ENCODE measurements at places on chromosomes 6 and 20.

DNA sequence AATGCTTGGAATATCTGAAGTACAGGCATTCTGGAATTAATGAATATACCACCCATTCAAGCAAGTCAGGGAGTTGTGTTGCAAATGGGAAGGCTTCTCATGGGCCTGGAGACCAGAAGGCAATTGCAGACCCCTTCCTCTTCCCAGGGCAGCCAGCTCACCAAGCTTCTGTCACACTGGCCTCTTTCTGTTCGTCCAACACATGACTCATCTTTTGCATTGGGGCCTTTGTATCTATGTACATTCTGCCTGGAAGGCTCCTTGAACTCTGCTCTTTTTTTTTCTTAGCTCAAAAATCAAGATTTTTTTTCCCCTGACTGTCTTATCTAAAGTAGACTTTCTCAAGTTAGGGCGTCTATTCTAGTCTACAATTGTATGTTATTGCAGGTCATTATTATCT is 132.9 kb upstream of the MYLIP start:
- DNase-seq: no peak

- DNase-seq: no peak
Measured at GRCh38 chr20:15817351-15817750, 755.9 kb downstream of the KIF16B start.

DNA sequence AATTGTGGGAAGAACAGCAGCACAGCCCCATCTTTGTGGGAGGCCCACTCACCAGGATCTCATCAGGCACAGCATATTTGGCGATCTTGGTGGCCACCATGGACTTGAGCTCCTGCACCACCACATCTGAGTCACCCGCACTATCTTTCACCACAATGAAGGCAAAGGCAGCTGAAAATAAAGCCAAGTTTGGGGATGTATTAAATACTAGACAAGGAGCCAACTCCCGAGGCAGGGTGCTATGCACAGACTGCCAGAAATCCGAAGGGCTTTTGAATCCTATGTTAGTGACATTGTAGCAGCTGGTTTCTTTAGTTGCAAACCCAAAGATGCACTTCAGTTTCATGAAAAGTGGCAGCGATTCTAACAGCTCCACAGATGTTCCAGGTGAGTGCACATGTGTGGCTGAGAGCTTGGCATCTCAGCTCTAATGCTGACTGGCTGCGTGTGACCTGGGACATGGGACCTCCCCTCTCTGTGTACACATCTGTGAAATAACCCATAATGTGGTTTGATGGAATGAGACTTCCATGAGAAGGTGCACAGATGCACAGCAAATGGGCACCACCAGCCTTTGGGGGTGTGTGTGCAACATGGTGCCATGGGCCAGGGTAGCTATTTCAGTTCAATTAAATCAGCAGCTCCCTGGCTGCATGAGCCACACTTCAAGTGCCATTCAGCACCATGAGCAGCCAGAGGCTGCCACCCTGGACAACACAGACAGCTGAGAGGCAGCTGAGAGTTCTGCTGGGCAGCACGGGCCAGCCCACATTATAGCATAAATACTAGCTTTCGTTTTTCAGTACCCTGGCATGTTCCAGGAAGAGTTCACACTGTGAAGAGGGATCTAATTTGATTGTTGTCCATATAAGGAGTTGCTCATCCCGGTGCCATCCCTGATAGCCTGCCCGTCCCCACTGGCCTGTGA is 16.9 kb upstream of the APMAP start:
- DNase-seq: no peak

GRCh38 chr6:110664933-110665332 is 150.3 kb downstream of the CDK19 start:
- DNase-seq: no peak

DNA sequence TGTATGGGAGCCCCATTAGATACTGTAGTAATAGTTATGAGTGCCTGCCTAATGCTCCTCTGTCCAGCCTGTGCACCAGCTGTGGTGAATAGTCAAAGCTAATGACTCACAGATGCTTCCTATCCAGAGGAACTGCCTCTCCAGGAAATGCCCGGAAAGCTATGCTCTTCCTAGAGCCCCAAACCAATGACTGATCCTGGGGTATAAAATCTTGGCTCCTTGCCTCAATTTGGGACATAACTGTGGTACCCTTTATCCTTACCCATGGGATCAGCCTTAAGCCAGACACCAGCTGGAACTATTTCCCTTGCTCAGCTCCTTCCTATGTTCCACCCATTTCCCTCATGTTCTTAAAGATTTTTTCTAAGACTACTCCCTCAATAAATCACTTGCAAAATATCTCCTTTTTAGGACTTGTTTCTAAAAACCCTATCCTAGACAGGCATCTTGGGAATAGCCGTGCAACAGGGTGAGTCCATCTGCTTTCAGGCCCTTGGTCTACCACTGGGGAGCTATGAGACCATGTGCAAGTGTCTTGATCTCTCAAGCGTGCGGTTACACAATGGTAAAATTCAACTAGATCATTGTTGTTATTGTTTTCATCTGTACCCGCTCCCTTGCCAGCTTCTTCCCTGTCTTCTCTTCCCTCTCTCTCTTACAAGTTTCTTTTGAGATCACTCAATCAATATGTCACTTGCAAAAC is 283.7 kb downstream of the BTBD3 start:
- DNase-seq: no peak

GRCh38 chr6:23446469-23446967 is 679.5 kb upstream of the NRSN1 start:
- DNase-seq: no peak

DNA sequence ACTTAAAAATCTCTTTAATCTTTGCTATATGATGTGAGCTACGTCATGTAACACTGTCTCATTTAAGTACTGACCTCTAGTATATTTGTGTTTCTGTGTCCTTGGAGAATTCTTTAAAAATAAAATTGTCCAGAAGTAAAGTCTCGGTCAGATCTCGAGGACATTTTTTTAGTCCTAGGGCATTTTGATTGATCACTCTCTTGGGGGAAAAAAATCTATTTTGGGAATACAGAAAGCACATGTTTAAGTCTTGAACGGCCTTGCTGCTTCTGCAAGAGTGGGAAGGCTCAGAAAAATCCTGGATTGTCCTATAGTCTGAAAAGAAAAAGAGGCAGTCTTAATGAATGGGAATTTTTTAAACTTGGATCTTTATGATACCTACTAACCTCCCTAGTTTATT is 234.3 kb downstream of the UTRN start:
- DNase-seq: no peak

DNA sequence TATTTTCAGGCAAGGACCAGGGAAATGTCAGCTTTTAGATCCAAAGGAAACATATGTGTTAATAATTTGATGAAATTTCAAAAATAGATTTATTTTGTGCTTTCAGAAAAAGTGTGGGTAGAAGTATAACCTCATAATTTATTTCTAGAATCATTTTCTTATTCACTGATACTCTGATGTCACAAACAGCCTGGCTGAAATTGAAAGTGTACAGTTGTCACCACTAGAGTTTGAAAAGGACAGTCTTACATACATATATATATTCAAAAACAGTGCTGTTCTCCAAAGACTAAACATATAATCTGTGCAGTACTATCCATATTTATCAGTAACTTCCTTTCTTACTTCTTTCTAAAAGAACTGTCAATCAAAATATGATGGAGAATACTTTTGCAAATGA is 254.4 kb upstream of the KCNQ5 start:
- DNase-seq: no peak

DNA sequence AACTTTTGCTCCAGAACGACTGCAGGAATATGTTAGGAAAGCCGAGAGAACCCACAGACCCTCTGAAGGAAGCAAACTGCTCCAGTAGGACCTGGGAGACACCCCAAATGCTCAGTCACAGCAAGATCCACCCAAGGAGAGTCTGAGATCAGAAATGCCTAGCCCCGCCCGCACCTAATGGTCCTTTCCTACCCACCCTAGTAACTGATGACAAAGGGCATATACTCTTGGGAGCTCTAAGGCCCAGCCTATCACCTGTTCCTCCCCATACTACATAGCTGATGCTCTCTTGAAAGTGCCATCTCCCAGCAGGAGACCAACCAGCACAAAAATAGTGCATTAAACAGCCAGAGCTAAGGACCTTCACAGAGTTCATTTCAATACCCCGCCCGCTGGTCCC is 67.6 kb downstream of the CD2AP start:
- DNase-seq: no peak

DNA sequence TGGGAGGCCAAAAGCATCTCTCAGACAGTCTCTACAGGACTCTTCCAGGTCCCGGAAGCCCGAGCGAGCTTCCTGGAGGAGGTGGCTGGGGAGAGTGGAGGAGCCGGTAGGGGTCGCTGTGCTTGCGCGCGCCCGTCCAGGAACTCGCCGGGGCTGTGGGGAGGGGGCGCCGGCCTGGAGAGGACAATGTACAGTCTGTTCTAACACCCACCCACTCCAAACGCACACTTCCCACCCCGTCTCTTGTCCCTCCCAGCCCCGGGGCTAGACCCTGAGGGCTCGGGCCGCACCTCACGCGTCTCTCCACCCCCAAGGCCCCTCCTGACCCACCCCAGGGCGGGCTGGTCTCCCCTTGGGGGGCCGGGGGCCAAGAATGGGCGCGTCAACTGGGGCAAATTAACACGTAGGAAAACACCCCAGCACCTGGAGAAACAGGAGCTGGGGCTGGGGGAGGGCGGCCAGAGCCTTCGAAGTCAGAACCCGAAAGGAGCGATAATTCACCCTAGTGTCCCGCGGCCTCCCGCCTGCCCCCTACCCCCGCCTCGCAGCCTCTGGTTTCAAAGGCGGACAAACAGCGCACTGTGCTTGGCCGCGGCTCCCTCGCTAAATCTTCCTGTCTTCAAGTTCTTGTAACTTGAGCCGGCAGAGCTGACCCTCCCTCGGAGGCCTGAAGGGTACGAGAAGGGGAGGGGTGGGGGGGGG is 103.2 kb upstream of the FOXP4 start:
- no peak for DNase-seq

DNA sequence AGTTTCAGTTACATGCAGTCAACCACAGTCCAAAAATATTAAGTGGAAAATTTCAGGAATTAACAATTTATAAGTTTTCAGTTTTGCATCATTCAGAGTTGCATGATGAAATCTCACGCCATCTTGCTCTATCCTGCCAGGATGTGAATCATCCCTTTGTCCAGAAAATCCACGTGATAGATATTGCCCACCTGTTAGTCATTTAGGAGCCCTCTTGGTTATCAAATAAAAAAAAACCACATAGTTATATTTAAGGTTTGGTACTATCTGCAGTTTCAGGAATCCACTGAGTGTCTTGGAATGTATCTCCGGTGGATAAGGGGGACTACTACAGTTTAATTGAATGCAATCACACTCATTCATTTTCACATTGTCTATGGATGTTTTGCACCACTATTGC is 1249.0 kb upstream of the CITED2 start:
- DNase-seq: no peak

DNA sequence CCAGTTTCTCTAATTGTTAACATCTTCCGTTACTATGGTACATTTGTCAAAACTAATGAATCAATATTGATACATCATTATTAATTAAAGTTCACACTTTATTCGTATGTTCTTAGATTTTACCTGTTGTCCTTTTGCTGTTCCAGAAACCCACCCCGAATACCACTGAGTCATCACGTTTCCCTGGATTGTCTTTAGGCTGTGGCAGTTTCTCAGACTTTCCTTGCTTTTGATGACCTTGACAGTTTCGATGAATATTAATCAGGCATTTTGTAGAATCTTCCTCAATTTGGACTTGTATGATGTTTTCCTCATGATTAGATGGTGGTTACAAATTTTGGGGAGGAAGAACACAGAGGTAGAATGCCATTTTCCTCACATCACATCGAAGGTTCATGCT is 39.1 kb upstream of the AIG1 start:
- DNase-seq: no peak

- no peak for DNase-seq
Measured at GRCh38 chr6:125700581-125701353, 48.7 kb upstream of the HEY2 start.

GRCh38 chr6:6460416-6460815 is 128.1 kb upstream of the LY86 start:
- no peak for DNase-seq

DNA sequence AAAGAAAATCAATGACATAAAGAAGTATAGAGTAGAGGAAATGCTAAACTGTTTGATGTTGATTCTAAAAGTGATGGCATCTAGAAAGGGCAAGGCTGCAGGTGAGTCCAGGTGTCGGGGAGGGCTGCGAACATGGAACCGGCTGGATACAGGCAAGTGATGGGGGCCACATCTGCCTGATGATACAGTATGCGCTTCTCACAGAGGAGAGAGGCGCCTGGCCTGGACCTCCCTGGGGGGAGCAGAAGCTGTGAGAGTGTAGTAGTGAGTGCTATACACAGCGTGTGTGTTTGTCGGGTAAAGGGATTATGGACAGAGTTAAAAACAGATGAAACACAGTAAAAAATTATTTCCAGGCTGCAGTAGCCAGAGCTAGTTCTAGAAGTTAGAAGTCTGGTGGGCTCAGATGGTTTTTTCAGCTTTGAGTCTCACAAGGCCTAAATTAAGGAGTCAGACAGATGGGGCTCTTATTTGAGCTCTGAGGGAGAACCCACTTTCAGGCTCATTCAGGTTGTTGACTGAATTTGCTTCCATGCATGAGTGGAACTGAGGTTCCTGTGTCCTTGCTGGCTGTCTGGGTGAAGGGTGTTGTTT is 195.8 kb upstream of the ARG1 start:
- no peak for DNase-seq

- DNase-seq: no peak
Measured at GRCh38 chr6:45614488-45615285, 237.0 kb upstream of the SUPT3H start.

GRCh38 chr20:32078791-32079190 is 26.7 kb downstream of the HCK start:
- no peak for DNase-seq

GRCh38 chr6:4404415-4404814 is 269.0 kb upstream of the ECI2 start:
- DNase-seq: no peak

GRCh38 chr6:29909985-29910384 is 32.3 kb upstream of the HLA-A start:
- no peak for DNase-seq

DNA sequence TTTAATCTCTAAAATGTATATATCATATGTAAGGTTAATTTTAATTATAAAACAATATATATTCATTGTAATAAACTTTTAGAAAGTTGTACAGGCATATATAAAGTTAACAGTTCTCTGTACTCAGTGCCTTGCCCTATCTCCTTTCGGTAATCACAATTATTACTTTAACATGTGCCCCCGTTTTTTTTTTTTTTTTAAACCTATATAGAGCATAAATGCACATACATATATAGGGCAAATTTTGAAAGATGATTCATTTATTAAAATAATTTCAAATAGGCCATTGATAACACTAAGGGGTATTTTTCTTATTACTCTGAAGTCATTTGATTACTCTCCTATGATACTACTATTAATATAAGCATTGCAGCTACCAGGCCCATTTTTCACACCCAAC is 1.9 kb downstream of the ASF1A start:
- DNase-seq: no peak

DNA sequence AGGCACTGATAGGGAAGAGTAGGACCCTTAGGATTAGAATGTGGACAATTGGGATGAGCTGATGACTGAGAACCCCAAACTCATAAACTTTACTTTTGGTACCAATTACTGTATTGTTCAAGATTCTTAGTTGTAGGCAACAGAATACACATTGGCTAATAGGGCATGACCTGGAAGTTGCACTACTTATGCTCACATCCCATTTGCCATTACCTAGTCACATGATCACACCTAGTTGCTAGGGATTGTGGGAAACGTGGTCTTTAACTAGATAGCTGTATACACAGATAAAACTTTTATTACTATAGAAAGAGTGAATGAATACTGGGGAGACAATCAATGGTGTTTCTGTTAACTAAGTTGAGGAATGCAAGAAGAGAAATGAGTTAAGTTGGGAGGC is 113.4 kb upstream of the AKIRIN2 start:
- no peak for DNase-seq

GRCh38 chr6:157813750-157814455 is 9.1 kb upstream of the SNX9 start:
- DNase-seq: no peak

Data from SHP77 (cell line).